ENCODE measurements at places on chromosomes 7 and 10. TPM values are rescaled to one million over a fixed set of nuclear protein-coding genes. Genes with fewer than 3 reads are reported as not detected.

GRCh38 chr7:157938211-157938610 is 601.4 kb downstream of the DNAJB6 start:
- DNase-seq = no peak

DNA sequence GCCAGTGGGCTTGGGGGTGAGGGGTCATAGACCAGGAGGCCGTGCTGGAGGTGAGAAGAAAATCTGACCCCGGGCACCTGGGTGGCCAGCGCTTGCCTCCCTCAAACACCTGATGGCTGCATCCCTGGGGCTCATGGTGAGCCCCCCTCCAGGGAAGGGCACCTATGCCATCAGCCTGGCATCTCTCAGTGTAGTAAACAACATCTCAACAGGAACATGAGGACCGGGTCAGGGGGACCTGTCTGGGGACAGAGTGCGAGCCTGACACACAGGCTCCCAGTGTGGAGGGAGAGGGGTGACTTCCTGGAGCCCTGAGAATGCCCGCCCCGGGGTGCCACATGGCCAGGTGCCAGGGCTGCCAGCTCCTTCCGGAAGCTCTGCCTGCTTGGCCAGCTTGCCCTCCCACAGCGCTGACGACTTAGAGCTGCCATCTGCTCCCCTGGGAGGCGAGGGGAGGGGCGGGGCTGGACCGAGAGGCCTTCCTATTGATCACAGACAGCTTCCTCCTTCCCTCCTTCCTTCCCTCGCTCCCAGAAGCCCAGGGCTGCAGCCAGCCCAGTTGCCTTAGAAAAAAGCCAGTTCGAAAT is 12.3 kb downstream of the STX1A start:
- DNase-seq = no peak

DNA sequence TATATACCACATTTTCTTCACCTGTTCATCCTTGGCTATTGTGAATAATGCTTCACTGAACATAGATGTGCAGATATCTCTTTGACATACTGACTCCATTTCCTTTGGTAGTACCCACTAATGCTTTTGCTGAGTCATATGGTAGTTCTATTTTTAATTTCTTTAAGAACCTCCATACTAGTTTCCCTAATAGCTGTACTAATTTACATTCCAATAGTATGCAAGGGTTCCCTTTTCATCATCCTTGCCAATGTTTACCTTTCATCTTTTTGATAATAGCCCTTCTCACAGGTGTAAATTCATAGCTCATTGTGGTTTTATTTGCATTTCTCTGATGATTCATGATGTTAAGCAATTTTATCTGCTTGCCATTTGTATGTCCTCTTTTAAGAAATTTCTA is 159.9 kb downstream of the CALCR start:
- DNase-seq = no peak

Gene SYT15
- 2.6 TPM for polyA plus RNA-seq

All from thymus (tissue), 14 donors.